Mucosa of gallbladder (tissue), 1 donor: ENCODE measurements at places on chromosomes 1 and 21.

GRCh38 chr1:57249511-57249910 is 174.3 kb downstream of the DAB1 start:
- no peak for DNase-seq

- DNase-seq, result no peak
Observed at GRCh38 chr1:24897263-24898151, 32.6 kb downstream of the RUNX3 start.

DNA sequence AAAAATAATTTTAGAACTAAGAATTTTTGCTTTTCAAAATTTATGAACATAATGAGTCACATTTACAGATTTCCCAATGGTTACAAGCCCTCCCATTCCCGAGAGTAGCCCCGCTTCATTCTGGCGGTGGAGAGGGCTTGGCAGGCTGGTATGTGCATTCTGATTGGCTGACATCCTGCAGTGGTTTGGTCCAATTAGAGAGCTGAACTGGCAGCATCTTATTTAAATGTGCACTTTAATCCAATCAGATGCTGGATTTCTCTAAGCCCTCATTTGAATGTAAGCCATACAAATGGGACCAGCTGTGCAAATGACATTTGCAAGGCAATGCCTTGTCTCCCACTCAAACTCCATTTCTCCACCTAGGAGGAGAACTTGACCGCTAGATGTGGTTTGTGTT is 18.0 kb upstream of the TRIM17 start:
- DNase-seq, result no peak

GRCh38 chr1:14403961-14404645 is 194.4 kb upstream of the KAZN start:
- DNase-seq, result no peak

- DNase-seq, result no peak
Observed at GRCh38 chr1:64526312-64526711, 56.4 kb downstream of the CACHD1 start.

- DNase-seq, result no peak
Observed at GRCh38 chr1:88998716-88999115, 6.3 kb upstream of the KYAT3 start.

GRCh38 chr1:216140730-216141524 is 282.3 kb downstream of the USH2A start:
- DNase-seq, result no peak

DNA sequence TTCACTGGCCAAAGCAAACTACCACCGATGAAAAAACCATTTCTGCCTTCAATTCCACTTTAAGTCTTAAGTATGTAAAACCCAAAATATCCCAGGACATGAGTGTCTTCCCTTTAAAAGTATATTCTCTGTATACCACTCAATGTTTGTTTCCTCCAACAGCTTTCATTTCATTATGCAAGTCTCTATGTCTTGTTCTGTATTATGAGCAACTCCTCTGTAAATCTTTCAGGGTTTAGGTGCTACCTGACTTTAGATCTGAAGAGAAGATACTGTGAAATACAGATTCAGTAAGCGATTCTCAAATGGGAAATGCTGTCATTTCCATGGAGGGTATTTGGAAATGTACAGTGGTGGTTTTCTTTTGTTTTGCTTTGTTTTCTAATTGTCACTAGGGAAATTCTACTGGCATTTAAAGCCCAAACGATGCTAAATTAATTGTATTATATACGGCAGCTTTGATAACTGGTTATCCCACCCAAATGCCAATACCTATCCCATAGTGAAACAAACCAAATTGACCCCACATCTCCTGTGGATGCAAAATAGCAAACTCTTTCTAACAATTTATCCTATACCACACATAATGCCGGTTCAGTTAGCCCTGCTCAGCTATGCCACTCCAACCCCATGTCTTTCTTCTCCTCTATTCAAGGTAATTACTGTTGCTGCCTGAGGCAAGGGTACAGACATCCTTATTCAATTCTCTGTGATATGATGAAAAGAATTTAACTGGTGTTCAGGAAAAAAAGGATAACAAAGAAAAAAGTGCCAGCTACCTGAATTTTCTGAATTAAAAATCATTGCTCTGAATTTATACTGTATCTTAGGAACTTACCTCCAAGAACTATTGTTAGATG is 182.8 kb downstream of the EIF4G3 start:
- DNase-seq, result no peak
